Mesenchymal stem cell (in vitro differentiated cells and primary cell): ENCODE measurements at places on chromosomes 4 and X.

DNA sequence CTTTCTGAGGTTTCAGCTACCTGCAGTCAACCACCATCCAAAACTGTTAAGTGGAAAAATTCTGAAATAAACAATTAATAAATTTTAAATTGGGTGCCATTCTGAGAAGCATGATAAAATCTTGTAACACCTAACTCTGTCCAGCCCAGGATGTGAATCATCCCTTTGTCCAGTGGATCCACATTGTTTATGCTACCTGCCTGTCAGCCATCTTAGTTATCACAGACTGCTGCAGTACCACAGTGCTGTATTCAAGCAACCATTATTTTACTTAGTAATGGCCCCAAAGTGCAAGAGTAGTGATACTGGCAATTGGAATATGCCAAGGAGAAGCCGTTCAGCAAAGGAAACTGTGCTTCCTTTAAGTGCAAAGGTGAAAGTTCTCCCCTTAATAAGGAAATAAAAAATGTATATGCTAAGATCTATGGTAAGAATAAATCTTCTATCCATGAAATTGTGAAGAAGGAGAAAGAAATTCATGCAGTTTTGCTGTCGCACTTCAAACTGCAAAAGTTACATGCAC is 20.6 kb downstream of the CAMK2D start:
- no peak for DNase-seq

GRCh38 chr4:182642831-182643230 is 274.4 kb downstream of the DCTD start:
- DNase-seq: peak; percentile 29

DNA sequence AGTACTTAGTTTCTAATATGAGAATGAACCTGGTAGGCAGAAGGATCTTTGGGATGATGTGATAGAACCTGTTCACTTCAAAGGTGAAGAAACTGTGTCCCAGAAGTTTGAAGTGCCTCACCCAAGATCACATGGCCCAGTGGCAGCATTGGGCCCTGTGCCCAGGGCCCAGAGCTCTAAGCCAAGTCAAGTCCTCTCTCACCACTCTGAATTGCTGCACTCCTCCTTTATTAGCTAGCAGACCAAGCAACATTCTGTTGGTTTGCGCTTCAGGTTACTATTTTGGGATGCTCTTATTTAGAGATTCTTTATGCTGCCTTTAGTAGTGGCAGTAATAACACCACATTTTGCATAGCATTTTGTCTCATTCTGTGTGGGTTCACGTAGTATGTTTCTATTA is 82.7 kb downstream of the PARM1 start:
- DNase-seq: no peak

DNA sequence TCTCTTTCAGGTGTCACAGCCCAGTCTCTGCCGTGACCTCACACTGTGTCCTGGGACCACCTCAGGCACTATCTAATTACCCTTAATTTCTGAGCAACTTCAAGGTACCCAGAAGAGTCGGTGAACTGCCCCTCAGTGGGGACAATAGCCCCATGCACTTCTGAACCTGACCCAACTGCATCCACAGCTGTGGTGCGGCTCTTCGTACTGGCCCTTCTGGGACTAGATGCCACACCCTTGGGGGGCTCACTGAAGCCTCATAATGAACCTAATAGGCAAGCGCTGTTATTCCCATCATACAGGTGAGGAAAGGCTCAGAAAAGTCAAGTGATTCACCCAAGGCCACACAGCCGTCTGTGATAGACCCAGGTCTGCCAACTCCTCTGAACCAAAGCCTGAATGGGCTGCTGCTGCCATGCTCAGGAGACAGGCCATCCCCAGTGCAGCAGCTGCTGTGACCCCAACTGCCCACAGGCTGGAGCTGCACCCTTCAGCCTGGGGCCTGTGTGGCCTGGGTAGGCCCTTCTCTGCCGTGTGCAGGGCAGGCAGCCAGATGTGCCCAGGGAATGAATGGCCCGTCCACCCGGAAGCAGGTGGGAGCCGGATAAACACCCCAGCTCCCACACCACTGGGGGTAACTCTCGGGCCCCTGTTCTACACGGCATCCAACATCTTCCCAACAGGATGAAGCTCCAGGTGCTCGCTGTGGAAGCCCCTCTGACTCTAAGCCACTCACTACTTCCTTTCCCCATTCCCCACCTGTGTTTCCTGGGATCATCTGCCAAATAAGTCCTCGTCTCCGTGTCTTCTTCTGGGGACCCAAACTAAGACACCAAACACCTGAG is 35.9 kb downstream of the HMX1 start:
- DNase-seq: no peak

GRCh38 chr4:186845137-186845842 is 121.6 kb upstream of the FAT1 start:
- DNase-seq: peak; percentile 95

DNA sequence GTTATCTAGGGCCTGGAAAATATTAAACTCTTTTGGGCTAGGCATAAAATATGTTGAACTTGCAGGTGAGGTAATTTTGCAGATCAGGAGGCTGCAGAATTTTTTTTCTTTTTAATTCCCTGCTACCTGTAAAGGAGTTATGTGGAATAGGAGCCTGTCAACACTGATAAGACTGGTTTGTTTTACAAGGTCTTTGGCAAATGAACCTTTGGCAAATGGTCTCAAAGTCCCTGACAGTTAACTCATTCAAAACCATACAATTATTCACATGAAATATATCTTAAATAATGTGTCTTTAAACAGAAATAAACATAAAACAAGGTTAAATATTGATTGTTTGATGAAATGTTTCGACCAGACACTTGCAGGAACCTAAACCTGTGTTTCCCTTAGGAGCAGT is 340.2 kb downstream of the GASK1B start:
- DNase-seq: no peak

DNA sequence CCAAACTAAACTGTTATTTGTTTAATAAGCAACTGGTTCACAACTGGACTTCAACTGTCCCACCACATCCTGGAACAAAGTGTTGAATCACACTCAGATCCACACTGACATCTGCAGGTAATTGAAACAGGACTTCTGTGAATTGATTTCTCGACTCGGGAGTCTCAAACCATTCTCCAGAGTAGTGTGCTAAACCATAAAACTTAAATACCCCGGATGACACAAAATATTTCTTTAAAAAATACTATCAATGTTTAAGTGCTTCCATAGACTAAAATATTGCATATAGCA is 95.4 kb upstream of the PLAC1 start:
- DNase-seq: peak; percentile 48

DNA sequence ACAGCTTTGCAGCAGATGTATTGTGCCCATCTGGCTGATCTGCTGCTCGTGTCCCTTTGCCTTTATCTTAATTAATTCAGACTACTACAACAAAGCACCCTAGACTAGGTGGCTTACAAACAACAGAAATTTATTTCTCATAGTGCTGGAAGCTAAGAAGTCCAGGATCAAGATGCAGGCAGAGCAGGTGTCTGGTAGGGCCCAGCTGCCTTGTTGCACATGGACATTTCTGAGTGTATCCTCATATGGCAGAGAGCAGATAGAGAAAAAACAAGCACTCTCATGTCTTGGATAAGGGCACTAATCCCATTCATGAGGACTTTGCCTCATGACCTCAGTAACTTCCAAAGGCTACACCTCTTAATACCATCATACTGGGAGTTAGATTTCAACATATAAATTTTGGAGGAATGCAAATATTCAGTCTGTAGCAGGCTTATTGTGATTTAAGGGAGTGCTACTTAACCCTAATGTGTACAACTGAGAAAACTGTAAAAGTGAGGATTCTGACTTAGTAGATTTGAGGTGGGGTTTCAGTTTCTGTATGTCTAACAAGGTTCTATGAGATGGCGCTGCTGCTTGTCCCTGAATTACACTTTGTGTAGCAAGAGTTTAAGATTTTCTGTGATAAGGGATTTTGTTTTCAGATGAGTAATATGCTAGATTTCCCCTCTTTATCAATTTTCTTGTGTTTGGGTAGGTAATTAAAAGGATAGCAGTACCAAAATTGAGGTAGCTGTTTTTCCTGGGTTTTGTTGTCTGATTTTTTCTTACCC is 473.2 kb upstream of the TECRL start:
- no peak for DNase-seq

DNA sequence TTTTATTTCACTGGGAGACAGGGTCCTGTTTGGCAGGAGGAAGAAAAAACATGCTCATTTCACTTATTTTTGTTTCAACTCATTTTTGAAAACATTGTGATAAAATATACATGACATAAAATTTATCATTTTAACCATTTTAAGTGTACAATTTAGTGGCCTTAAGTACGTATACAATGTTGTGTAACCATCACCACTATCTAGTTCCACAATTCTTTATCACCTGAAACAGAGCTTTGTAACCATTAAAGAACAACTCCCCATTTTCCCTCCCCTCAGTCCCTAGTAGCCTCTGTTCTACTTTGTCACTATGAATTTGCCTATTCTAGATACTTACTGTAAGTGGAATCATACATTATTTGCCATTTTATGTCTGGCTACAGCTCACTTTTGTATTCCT is 143.8 kb downstream of the GPAT3 start:
- DNase-seq: no peak

GRCh38 chrX:126338916-126339315 is 172.8 kb upstream of the DCAF12L2 start:
- DNase-seq: no peak

DNA sequence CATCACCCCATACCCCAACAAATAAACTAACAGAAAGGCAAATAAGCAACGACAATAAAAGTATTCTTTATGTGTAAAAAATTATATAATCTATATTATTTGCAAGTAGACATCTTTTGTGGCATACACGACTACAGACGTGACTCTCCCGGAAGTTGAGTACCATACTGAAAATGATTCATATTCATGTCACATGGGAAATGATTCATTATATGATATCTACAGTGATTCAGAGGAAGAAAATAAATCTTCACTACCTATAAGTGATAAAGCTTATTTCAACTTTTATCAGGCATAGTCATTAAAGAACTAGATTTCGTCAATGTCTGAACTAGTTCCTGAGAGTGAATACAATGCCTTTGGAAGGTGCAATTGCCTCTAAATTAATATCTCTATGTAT is 4.6 kb upstream of the ANTXR2 start:
- no peak for DNase-seq

GRCh38 chr4:26452565-26453531 is 37.4 kb downstream of the CCKAR start:
- DNase-seq: no peak

- no peak for DNase-seq
Measured at GRCh38 chr4:107509615-107510014, 210.4 kb downstream of the PAPSS1 start.

DNA sequence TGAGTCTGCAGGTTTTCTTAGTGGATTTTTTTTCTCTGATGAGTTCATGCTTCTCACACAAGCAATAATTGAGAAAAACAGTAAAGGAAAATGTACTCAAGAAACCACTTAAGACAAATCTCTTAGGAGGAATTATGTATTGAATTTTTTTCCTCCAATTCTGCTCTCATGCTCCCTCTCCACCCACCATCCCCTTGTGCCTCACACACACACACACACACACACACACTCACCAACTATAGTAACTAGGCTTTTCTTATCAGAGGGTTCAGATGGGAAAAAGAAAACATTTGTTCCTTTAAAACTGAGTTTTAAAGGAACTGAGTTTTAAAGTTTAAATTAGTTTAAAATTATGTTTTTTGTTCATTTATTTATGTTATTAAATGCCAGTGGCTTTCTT is 47.0 kb upstream of the ANXA10 start:
- no peak for DNase-seq

DNA sequence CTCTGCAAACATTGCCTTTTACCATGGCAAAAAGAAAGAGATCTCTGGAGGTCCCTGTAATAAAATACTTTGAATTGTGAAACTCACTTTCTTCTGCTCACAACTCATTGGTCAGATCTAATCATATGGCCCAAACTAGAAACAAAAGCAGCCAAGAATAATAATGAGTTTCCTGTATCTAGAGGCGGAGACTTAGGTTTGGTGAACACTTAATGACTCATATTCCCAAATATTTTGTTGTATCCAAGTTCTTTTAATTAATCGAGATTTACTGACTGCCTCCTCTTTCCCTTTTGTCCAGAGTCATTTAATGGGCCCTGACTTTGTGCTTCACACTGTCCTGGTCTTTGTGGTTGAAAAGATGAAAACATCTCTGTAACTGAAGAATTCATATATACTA is 190.6 kb downstream of the CCSER1 start:
- DNase-seq: peak; percentile 84

- no peak for DNase-seq
Measured at GRCh38 chr4:128301979-128302378, 14.4 kb upstream of the PGRMC2 start.

- DNase-seq: peak; percentile 33
Measured at GRCh38 chr4:169341490-169341889, 70.7 kb upstream of the SH3RF1 start.
